NCI-H2029 (cell line): ENCODE measurements at places on chromosomes 7 and 10.

GRCh38 chr10:13340626-13341376, 7.3 kb downstream of the SEPHS1 start:
- no peak for DNase-seq

DNA sequence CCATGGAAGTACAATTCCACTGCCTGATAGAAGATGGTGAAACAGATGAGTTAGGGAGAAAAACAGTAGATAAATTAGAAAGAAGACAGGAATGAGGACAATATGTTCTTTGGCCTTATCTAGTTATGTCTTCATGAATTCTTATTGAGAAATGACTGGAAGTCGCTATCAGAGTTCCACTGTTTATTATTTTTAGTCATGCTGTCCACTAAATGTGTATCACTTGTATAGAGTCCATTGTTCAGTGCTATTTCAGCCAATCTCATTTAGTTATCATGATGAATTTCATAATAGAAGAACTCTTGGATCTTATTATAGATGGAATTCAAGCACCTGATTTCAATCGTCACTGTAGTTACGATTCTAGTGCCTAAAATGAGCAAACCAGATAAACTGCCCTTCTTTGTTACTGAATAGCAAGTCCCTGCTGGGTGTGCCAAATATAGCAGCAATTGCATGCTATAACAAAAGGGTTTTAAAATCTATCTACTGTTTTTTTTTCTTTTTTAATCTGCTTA, 177.7 kb upstream of the COL1A2 start:
- DNase-seq, result no peak

GRCh38 chr7:158017111-158018097, 570.2 kb downstream of the PTPRN2 start:
- no peak for DNase-seq

DNA sequence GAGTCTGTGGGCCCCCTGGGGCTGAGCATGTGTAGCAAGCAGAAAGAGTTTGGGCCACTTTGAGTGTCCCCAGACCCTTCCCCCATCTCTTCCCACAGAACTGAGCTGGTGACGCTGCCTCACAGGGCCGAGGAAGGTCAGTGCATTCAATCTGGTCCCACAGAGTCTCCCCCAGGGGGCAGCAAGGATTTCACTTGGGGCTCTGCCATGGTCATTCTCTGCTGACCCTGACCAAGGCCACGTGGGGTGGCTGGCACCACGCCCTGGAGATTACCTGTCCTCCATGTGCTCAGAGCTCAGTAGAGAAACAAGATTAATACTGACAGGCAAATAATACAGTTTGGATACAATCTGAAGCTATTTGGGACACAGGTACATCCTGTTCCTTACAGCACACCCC, 30.2 kb downstream of the ADRA2A start:
- no peak for DNase-seq

DNA sequence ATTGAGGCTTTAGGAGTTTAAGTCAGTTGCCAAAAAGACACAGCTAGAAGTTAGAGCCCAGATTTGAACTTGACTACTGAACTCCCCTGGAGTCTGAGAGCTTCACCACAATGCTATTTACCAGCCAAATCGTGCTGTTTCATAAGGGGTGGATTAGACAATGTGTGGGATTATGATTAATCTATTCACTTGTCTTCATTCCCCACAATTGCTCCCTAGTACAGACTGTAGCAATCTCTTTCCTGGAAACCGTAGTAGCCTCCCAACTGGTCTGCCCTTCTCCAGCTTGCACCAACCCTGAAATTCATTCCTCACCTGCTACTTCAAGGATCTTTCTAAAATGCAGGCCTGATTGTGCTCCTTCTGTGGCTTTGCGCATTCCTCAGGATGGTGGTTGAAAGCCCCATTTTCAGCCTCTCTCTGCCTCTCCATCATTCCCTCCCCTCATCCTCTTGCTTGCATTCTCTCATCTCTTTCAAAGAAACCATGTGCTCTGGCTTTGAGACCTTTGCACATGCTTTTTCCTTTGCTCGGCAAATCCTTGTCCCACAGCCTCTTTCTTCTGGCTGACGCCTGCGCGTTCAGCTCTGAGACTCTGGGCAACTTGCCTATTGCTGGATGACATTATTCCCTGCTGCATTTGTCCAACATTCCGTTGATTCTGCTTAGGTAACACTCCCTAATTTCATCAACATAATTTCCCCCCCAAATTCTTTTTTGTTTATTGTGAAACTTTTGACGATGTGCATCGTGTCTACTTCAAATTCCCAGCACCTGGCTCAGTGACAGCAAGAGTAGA, 145.1 kb downstream of the ADRA2A start:
- DNase-seq, result no peak

- no peak for DNase-seq
Measured at GRCh38 chr10:103691723-103692435, 163.5 kb downstream of the SH3PXD2A start.

- no peak for DNase-seq
Measured at GRCh38 chr7:141754939-141755338, 9.0 kb upstream of the TAS2R3 start.

DNA sequence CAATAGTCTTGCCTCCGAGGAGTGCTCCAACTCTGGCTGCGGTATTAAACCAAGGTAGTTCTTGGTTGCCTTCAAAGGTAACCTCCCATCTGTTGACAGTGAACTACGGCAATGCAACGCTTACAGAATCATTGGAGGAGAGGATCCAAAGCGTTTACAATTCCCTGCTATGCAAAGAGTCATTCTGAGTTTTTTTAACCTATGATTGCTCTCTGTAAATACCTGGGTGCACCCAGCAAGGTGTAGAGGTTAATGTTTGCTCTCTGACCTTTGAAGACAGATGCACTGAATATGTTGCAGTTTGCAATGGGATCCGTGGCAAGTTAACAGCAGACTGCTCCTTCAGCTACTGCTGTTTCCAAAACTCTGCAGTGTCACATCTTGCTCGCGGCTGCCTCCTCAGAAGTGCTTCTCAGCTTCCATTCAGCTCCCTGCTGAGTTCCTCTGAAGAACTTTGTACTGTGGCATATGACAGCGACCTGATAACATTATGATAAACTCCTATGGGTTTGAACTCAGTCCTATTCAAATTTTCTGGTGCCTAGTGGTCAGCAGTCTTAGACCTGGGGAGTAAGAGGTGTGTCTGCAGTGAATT, 29.0 kb downstream of the KIAA1217 start:
- DNase-seq, result no peak

GRCh38 chr7:54989453-54990225, 29.2 kb upstream of the EGFR start:
- no peak for DNase-seq

GRCh38 chr7:49852619-49853462, 79.4 kb downstream of the VWC2 start:
- no peak for DNase-seq

GRCh38 chr7:73823257-73823656, 7.5 kb upstream of the CLDN4 start:
- DNase-seq, result no peak

DNA sequence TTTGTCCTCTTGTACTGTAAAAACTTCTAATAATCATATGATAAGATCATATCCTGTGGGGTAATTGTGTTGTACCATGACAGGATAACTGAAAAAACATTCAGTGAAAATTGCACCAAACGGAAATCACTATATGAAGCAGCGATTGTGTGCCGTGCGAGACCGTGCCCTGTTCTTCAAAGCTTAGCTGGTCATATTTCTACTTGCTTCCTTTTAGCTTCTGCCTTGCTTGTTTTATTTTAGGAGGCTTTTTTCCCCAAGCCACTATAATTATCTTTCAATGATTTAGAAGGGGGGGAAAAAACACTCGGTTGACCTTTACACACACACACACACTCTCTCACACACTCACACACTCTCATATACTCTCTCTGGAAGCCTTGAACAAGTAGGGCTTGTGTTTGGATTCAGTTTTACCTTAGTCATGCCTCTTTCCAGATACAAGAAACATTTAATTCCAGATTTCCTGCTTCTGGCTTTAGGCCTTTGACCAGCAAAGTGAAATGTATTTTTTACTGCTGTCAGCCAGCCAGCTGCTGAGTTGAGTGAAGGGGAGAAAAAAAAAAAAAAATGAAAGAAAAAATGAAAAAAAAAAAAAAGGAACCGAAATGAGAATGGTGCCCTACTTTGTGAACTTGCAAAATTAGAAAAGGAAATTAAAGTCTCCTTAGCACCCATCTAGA, 181.4 kb downstream of the ARID5B start:
- no peak for DNase-seq

- no peak for DNase-seq
Measured at GRCh38 chr10:18214691-18215563, 74.7 kb downstream of the CACNB2 start.

GRCh38 chr10:96414303-96414702, 55.5 kb upstream of the OPALIN start:
- no peak for DNase-seq

DNA sequence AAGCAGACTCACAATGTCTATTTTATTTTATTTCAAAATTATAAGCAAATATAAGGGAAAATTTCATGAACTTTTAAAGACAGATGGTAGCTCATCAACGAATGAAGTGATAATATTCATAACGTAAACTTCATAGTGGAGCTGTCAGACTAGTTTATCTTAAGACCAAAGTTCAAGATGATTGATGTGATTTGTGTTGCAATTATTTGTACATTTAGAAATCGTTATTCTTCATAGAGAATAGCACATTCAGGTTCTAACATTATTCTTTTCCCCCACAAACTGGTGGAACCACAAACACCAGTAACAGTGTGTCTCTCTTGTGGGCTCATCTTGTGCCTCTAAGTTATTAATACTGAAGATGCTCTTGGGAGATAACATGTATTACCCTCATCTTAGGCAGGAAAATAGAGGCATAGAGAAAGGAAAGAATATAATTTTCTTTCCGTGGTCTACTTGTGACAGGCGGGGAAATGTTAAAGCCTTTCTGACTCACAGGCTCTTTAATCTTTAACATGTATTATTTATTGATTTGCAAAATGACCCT, 37.0 kb downstream of the CCSER2 start:
- DNase-seq, result no peak

- no peak for DNase-seq
Measured at GRCh38 chr10:24806262-24806661, 82.6 kb upstream of the ARHGAP21 start.

GRCh38 chr7:73718438-73718881, 1.0 kb downstream of the STX1A start:
- DNase-seq, result no peak

DNA sequence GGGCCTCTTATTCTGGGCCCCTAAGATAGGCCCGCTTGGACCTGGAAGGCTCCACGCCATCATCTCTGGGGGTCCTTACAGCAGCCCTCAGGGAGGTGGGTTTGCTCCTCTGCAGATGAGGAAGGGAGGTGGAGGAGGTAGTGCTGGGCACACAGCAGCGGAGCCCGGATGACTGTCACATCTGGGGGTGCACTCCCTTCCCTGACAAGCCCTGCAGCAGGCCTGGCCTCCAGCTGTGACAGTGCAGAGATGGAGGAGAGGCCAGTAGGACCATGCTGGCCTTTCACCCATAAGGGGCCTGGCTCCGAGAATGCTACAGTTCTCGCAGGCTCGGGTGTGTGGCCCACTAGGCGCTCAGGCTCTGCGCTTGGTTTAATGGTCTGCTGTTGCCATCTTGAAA, 9.2 kb downstream of the GDF2 start:
- DNase-seq, result no peak

- DNase-seq, result no peak
Measured at GRCh38 chr10:14605231-14605925, 169.3 kb downstream of the FAM107B start.

GRCh38 chr7:157553256-157553655, 216.5 kb downstream of the DNAJB6 start:
- no peak for DNase-seq

- no peak for DNase-seq
Measured at GRCh38 chr10:115857856-115858255, 415.1 kb downstream of the GFRA1 start.

DNA sequence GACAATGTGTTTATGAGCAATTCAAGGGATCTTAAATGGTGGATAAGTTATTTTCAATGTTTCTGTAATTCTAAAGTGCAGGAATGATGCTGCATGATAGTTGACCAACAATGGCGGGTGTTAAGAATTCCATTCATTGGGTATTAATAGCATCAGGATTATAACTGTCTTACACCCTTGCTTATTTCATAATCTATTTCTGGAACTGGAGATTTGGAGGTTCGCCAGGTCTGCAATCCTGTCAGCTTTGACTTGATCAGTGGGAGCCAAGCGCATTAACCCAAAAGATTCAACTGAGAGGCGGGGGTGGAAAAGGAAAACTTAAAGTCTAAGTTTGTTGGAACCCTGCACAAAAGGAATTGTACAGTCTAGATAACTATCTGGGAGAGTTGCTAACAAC, 114.9 kb upstream of the ZEB1 start:
- DNase-seq, result no peak

GRCh38 chr7:115047958-115048720, 126.2 kb downstream of the MDFIC start:
- no peak for DNase-seq

- DNase-seq, result no peak
Measured at GRCh38 chr7:240146-240676, 47.8 kb downstream of the FAM20C start.

DNA sequence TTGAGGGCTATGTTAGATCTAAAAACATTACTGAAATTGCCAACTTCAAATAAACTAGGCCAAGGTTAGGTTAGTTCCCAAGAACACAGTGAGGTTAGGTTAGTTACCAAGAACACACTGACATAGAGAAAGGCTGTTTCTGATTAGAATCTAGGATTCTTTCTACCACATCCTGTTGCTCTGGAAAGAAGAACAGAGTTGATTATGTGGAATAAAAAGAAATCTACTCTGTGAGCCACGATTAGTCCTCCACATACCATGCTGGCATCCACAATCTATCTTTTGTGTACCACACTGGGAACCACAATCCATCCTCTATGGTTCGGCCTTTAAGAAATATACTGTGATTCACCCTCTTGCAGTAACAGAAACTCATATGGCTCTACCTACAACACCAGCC, 91.4 kb downstream of the LRRTM3 start:
- no peak for DNase-seq
